ENCODE measurements at places on chromosomes 2 and 18.

DNA sequence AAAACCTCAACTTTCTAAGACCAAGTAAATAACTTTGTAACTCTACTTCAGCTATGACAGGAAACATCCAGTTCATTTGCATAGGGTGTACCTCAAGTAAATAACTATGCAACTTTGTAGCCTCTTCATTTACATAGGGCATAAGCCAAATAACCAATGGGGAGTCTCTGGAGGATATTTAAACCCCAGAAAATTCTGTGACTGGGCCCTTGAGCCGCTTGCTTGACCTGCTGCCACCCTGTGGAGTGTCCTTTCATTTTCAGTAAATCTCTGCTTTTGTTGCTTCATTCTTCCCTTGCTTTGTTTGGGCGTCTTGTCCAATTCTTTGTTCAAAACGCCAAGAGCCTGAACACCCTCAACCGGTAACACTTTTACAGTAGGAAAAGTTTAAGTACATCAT is 1112.7 kb upstream of the NRXN1 start:
- DNase-seq = no peak

DNA sequence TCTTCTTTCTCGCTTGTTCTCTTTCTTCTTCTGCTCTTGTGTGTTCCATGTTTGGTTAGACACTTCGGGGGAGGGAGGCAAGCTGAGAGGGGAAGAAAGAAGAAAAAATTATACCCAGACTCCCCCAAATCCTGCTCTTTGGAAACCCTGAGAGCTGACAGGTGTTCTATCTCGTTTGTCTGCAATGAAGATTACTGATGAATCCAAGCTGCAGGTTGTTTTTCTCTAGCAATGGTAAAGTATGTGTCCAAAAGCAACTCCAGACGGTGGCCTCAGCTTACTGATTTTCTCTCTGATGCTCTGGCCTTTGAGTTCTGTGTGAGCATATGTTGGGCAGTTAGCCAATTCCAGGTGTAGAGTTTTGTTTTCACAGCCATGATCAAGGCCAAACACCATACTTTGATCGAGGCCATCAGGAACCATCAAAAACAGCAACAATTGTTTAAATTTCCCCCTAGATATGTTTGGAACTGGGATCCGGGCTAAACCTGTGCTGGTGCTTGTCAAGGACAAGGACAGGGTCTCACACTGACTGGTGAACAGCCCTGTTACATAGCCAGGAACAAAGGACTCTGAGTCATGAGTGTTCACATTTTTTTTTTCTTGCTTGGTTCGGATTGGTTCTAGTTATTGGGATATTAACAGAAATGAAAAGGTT is 142.0 kb downstream of the PRKCE start:
- DNase-seq = no peak

DNA sequence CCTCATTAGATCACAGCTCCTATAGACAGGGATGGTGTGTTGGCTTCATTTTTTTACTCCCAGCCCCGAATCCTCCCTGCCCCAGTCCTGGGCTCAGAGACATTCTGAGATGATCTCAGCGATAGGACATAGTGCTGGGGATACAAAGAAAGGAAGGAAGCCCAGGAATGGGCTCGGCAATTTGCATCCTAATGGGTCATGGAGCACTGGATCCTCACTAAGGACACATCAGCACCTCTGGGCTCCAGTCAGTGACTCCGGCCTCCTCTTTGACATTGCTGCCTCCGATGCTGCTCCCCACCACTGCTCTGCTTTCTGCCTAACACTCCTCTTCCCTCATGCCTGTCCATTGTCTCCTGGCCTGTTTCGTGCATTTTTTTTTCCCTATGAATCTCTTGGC is 489.1 kb downstream of the STK39 start:
- no peak for DNase-seq

DNA sequence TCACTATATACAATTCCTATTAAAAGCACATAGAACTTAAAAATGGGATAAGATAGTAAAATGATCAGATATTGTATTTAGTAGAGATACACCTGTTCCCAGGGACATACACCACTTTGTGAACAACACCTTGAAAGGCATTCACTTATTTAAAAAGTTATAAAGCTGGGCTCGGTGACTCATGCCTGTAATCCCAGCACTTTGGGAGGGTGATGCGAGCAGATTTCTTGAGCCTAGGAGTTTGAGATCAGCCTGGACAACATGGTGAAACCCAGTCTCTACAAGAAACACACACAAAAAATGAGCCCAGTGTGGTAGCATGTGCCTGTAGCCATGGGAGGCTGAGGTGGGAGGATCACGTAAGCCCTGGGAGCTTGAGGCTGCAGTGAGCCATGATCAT is 90.9 kb downstream of the RAPGEF4 start:
- no peak for DNase-seq

DNA sequence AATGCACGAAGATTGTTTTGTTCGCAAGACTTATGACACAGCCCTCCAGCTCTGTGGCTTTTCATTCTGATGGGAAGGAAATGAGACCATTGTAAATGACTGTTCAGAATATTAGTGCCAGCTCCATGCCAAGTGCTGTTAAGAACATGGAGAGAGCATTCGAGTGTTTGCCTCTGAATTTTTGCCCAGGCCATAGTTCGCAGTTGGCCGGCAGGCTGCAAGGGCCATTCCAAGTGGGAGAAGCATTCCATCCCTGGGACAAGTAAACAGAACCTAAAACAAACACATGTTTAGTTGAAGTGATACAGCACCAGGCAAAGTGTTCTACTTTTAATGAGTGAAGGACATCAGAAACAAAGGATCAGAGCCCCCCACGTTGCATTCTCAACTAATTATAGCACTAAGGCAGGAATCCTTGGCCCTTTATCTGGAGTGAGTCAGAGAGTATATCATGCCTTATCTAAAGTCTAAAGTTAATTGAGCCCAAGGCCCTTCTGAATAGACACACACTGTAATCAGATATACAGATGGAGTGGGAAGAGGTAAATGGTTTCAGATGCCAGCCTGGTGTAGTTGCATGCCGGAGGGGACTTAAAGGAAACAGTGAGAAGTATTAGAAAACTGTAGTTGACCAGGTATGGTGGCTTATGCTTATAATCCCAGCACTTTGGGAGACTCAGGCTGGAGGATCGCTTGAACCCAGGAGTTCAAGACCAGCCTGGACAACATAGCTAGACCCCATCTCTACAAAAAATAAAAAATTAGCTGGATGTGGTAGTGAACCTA is 53.3 kb downstream of the NEDD4L start:
- no peak for DNase-seq

DNA sequence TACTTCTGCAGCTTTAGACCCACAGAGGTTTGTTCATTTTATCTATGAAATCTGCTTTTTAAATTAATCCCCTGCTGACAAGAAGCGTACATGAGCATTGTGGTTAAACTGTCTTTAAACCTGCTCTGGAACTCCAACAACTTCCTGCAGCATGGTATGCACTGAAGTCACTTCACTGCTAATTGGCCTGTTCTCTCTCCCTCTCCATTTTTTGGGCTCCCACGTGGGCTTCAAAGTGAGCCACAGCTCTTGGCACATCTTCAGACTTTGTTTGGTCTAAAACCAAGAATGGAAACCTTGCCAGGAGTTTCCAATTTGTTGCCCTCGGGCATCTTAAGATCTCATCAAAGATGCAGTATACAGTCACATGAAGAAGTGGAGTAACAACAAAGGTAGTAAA is 311.4 kb downstream of the LRRTM1 start:
- no peak for DNase-seq

- no peak for DNase-seq
These were observed 16.5 kb downstream of the BOK start for GRCh38 chr2:241574911-241575623.

- no peak for DNase-seq
These were observed 25.4 kb upstream of the TMEM131 start for GRCh38 chr2:98020992-98021713.

DNA sequence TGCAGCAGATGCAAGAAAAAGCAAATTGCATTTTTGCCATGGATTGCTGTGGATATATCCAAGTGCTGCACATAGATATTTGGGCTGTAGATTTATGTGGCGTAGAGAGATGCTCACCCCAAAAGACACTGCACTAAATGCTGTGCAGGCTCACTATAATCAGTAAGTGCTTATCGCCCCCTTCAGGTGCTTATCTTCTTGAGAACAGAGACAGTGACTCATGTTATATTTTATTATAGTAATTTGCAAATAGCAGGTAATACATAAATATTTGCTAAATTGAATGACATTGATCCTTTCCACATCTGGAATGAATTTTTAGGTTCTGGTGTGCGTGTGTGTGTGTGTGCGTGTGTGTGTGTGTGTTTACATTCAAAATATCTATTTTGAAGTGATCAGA is 36.8 kb upstream of the PLEKHM3 start:
- DNase-seq = no peak

DNA sequence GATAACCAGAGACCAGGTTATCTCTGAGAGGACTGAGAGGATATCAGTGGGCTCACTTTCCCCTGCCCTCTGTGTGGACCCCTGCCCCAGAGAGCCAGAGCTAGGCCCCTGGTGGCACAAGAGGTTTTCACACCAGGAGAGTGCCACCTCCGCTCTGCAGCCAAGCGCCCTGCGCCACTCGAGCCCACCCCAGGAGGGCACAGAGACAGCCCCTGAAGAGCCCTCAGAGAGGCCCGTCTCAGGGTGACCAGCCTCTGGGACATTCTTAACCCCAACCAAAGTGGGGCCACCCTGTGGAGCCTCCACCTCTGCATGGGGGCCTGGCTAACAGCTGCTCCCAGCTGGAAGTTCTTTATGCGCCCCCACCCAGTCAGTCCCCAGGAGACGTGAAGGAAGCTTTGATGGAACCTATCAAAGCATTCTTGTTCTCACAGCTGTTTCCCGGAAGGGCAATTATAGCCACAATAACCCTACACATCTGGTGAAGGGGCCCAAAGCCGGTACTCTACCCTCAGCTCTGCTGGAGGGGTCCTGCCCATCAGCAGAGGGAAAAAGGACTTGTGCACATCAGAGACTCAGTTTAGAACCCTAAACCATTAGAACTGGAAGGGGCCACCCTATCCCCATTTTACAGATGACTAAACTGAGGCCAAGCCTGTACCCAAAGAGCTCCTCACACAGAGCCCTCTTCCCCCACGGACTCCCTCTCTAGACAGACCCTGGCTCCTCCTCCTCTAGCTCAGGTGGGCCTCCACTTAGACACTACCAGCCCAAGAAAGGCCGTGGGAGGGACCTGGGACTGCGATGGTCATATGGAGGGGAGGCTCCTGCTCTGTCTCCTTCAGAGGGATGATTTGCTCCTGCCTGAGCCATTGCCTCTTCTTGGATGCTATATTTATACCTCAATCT is 101.1 kb downstream of the ZFP36L2 start:
- DNase-seq = no peak

GRCh38 chr2:118300832-118301231 is 212.6 kb downstream of the INSIG2 start:
- DNase-seq = no peak

DNA sequence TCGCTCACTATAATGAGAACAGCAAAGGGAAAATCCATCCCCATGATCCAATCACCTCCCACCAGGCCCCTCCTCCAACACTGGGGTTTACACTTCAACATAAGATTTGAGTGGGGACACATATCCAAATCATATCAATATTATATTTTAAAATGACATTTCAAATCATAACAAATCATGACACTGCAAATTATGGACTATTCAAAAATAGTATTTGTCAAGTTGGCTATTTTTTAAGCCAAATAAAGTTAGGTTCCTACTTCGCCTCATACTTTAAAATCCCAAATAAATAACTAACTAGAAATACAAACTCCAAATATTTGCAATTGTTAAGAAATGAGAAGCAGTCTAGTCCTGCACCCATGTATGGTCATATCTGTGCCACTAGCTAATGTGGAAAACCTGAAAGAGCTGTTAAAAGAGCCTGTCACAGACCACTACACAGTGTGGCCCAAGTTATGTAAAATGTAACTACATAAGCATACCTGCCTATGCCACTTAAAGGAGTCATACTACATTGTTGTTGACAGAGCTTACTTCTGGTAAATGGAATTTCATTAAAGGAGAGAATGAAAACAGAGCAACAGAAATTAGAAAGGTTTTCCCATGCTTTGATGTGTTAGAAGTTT is 334.7 kb upstream of the GULP1 start:
- DNase-seq = no peak

DNA sequence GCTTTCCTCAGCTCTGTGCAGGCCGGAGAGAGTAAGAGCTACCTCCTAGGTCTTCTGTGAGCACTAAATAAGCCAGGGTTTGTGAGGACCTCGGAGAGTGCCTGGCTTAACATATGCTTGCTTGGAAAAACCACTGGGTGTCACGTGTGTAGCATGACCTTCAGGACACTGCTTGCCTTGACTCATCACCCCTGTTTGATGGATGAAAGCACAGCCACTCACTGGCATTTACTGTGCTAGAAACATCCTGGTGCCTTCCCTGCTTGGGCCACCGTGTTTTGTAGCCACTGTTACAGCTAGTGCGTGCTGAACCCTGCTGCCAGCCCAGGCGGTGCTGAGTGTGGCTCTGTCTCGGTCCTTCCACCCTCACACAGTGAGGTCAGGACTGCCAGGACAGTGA is 34.8 kb upstream of the ITM2C start:
- no peak for DNase-seq

DNA sequence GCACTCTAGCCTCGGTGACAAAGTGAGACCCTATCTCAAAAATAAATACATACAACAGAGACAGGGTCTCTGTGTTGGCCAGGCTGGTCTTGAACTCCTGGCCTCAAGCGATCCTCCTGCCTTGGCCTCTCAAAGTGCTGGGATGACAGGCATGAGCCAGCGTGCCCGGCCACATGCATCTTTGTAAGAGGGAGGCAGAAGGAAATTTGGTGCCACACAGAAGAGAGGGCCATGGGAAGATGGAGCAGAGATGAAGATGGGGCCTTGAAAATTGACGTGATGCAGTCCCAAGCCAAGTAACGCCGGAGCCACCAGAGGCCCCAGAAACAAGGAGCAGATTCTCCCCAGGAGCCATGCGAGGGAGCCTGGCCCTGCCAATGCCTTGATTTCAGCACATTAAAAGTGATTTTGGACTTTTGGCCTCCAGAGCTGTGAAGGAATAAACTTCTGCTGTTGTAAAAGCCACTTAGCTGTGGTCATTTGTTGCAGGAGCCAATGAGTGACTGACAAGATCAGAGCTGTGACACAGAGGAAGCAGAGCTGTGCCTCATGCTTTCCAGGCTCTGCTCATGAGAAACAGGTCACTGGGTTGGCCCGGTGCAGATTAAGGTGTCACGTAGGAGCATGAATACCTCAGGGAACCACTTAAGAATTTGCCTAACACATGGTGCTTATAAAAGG is 2.7 kb upstream of the SLC66A2 start:
- no peak for DNase-seq

DNA sequence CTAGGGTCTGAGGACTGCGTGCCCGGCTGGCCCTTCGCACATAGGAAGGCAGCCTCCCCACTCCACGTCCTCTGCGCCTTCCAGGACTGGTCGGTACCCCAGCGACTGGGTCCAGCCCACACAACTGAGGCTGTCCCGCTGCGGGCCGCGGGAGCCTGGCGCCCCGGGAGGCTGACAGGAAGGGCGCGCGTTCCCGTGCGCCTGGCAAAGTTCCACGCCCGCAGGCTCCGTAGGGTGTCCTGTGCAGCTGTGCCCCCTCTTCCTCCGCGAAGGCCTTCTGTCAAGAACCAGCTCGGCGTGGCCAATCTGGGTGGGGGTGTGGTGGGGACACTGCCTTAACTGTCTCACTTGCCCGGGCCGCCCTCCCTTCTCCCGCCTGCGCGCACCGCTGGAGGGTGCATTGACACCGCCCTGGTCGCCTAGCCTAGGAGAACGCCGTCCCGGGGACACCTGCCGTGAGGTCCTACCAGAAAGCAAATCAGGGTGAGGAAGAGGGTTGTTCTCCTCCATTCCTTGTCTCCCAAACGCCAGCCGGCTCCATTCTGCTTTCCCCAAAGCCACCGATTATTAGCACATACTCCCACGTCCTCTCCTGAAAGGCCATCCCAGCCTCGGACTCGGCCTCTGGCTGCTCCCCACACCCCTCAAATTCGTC is 618 bp upstream of the LYPD1 start:
- DNase-seq = no peak

- DNase-seq = peak; percentile 27
These were observed at the start of gene CLASP1 for GRCh38 chr2:121649149-121649595. TSS of gene CLASP1 (minus strand) at chr2:121649462. CDS start at chr2:121605895, 43,567 bp downstream.
